ENCODE measurements at places on chromosomes 7 and 10. TPM values are rescaled to one million over a fixed set of nuclear protein-coding genes. Genes with fewer than 3 reads are reported as not detected.

ITIH5 gene
- total RNA-seq, result not detected

DNA sequence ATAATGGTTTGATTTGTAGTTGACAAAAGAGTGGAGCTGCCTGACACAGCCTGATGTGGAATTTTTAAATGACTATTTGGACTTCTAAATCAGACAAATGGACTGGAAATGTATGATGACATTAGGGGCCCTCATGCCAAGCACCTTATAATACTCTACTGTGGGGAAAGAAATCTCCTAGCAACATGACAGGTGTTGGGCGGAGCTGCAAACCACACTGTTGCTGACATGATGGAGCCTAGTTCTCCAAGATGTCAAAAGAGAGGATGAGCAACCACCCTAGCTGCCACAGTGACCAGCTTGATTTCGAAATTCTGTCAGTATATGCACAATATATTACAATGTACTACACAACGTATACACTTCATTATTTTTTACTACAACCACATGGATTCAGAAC, 65.8 kb downstream of the RHOBTB1 start:
- DNase-seq, result no peak

CCAR1 gene
- 104 TPM for total RNA-seq

DNA sequence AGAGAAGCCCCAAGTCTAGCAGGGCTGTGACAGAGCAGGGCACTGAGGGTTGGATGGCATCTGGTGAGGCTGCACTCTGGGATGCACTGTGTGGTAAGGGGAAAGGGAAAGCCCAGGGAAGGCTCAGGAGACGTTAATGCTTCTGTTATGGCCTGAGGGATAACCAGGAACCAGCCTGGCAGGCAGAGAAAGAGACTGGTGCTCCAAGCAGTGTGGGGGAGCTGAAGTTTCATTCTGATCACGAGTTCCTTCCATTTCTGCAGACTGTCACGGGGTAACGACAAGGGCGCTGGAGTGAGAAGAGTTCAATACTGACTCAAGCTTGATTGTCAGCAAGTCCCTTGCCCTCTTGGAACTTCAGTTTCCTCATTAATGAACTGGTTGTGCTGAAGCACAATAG, 730.9 kb downstream of the GRID1 start:
- no peak for DNase-seq

AUTS2 gene
- 3.8 TPM for total RNA-seq

NKX2-3 gene
- total RNA-seq, result not detected

DNA sequence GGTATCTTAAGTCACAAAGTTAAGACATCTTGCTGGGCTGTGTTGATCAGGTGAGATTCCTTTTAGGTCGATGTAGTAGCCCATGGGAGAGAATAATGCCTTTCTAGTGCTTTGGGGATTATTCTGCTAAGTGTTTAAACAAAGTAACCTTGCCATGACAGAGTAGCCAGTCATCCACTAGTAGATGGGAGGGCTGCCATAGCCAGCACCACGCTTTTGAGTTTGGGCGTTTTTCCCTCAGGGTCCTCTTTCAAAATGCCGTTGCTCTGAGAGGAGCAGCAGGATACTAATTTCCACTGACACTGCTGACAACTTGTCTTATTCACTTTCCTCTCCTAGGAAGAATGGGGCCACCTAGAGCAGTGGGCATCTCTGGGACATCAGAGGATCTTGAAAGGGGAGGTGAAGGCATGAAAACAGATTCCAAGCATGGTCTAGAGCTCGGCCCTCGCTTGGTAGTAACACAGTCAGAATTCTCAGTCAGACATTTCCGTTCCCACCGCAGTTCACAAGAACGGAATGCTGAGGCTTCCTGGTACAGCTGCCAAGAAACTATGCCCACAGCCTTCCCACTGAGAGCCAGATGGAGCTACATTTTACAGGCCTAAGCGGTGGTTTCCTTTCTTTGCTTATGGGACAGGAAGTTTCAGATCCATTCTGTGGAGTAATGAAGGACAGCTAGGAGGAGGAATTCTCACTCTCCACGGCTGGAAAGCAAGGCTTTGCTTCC, 15.3 kb upstream of the RSU1 start:
- DNase-seq, result no peak

DNA sequence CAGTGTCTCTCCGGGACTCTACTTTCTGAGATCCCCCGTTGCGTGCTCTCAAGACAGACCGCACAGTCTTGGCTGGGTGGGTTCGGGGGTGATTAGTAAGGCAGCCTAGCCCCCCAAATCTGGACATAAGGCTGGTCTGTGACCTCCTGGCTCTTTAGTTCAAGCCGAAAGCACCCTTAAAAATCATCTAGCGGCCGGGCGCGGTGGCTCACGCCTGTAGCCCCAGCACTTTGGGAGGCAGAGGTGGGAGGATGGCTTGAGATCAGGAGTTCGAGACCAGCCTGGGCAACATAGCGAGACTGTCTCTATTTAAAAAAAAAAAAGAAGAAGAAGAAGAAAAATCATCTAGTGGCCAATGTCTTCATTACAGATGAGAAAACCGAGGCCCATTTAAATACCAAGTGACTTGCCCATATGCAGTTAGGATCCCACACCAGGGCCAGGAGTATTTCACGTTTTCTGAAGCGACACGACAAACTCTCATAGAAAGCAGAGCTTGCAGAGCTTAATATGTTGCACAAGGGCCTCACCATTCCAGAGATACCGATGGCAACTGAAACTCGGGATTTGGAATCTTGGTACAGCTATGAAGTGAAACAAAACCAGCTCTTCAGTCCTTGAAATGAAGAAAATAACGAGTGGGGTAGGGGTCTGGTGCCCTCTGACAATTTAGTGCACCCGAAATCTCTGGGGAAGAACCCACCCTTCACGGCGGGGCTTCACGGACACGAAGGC, 703 bp upstream of the HILPDA start:
- DNase-seq, result no peak

DNA sequence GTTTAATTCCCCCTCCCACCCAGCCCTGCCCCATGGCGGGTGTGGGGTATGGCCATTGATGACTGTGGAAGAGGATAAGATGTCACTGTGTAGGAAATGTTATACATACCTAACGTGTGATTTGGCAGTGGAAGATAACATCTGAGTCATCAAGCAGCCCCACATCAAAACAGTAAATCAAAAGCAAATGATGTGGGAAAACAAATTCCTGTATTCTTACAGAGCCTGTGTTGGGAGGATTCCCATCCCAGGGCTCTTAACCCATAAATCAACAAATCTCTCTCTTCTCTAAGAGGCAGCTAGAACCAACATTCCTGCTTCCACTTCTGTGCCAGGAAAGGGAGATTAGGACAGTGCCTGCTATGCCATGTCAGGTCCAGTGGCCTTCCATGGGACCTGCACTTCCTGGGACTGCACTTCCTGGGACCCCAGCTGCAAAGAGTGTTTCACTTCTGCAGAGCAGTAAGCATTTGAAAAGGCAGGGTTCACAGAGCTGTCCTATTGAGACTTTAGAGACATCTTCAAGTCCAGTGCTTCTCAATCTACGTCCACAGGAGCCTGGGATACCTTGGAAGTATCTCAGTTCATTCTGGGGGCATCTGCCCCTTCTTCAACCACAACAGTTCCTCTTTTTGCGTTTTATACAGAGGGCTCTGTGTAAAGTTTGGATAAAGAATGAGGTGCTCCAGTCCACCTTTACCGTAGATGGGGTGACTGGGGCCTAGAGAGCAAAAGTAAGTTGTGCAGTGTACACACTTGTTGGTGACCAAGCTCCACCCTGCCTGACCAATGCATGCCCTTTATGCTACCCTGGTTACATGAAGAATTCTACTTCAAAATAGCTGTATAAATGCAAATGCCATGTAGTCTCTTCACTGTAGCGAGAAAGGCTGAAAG, 45.7 kb downstream of the ATXN7L1 start:
- DNase-seq, result no peak

GRCh38 chr7:104160375-104160774, 47.4 kb downstream of the ORC5 start:
- DNase-seq, result no peak

DNA sequence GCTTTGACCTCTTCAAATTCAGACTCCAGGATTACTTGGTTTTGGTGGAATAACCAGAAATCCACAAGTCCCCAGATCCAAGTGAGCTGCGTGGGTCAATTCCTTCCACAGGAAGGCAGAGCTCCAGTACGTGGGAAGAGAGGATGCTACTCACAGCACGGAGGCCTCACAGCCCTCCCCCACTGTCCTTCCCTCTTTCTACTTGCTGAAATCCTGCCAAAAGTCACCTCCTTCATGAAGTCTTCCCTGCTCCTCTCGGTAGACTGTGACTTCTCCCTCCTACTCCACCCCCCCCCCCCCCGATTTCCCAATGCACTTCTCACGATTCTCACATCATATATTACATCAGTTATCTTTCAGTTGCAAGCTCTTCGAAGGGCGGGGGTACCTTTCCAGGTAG, 12.3 kb downstream of the CAMK2G start:
- DNase-seq, result no peak

DNA sequence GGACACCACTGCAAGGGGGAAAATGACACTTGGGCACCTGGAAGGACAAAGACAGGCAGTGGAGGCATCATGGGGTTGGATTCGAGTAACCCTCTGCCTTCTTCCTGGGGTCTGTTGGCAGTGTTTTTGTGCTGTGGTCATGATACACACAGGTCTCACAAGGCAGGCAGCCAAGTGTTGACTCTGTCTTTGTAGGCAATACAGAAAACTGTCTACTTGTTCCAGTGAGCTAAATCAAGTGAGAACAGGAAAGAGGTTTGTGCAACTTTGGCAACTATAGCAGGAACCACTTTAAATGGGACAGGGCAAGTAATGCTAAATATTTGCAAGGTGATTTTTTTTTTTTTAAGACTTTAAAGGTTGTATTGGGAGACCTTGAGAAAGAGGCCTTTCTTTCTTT, 578.6 kb upstream of the GALNT17 start:
- DNase-seq, result no peak

DNA sequence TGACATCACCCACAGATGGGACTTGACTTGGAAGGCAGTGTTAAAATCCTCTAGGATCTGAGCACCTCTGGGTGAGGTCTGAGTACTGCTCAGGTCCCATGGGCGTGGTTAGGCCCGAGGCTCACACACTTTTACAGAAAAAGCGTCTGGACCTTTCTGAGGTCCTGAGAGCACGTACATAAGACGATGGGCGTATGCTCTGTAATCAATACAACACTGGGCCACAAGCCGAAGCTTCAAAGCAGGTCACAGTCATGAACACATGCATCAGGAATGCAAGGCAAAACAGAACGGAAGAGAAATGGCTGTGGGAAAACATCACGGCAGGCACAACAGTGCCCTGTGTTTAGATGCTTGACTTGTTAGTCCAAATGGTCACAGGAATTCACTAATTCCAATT, 112.2 kb downstream of the LARP4B start:
- no peak for DNase-seq

GRCh38 chr7:43486634-43487033, 96.3 kb upstream of the STK17A start:
- no peak for DNase-seq

GRCh38 chr7:108128514-108128913, 1.6 kb downstream of the LAMB4 start:
- DNase-seq, result no peak

GRCh38 chr10:83921984-83922860, 217.1 kb upstream of the GHITM start:
- DNase-seq, result no peak

EGR2 gene
- 1.1 TPM for total RNA-seq

PRF1 gene
- total RNA-seq, result 16.8 TPM

GRCh38 chr7:96127746-96128145, 194.2 kb downstream of the SLC25A13 start:
- no peak for DNase-seq

HOXA3 gene
- not detected for total RNA-seq

DNA sequence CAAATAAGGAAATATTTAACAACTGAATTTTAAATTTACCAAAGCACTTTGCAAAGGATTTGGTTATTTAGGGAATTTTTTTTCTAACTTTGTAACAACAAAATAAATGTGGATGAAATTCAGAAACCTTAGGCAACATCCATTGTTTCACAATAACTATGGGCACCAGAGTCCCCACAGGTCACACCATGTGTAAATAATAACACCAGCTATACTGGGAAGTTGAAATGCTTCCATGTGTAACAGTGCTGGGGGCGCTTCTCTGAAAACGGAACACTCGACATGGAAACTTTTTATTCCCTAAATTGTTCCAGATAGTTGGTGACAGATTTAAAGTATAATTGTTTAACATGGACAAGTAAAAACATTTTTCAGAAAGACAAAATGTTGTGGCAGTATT, 818.6 kb downstream of the TNS3 start:
- DNase-seq, result no peak

DNA sequence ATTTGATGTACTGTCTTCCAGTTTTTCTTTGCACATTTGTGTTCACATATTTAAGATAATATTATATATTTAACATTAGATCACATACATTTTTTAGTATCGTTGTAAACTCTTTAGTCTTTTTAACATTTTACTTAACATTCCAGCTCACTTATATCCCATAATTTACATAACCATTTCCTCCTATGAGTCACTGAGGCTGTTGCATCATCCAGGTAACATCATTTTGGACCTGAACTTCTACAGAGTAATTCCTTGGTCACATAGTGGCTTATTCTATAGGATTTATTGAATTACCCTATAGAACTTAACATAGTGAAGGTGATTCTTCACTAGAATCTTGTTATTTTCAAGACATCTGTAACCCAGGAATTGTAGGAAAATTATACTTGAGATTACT, 194.4 kb downstream of the POU6F2 start:
- DNase-seq, result no peak

DNA sequence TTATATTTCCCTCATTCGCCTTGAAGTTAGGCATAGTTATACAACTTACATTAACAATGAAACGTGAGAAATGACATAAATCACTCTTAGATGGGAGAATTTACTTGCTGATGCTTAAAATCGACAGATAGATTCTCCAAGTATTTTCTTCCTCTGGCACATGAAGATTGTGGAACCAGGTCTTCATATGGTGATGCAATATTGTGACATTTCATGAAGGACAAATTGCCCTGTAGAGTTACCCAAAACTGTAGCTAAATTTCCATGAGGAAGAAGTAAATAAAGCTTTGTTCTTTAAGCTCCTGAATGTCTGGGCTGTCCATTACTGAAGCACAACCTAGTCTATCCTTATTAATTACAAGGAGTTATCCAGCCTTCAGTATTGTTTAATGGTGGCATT, 353.1 kb downstream of the THSD7A start:
- DNase-seq, result no peak

GRCh38 chr10:24952707-24953645, 570 bp upstream of the PRTFDC1 start:
- peak; percentile 48 for DNase-seq

DNA sequence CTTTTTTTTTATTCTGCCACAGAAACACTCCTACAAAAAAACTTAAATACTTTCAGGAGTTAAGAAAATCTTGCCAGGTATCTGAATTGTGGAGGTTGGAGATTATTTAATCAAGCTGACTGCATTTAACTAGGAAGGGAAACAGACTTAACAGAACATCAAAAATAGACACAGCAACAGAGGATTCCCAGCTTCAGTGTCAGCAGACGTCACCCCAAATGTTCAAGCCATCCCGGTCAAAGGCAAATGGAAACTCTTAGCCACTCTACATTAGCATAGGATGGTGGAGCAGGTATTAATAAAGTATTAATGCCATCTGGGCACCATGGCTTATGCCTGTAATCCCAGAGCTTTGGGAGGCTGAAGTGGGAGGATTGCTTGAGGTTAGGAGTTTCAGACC, 139.7 kb upstream of the SVIL start:
- DNase-seq, result no peak

RAPGEF5 gene
- total RNA-seq, result not detected
